ENCODE measurements at places on chromosomes 4 and X.

- DNase-seq: no peak
These were observed 114.0 kb upstream of the LNX1 start for GRCh38 chr4:53705151-53705764.

DNA sequence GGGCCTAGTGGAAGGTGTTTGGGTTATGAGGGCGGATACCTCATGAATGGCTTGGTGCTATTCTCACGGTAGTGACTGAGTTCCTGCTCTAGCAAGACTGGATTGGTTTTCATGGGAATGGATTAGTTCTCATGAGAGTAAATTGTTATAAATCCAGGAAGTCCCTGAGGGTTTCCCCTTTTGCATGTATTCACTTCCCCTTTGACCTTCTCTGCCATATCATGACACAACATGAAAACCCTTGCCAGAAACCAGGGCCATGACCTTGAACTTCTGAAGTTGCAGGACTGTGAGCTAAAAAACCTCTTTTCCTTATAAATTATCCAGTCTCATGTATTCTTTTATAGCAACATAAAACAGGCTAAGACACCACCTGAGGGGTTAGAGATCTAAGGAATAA lies 529.7 kb upstream of the RPS6KA3 start:
- no peak for DNase-seq

GRCh38 chr4:8524595-8525382 lies 55.4 kb upstream of the GPR78 start:
- DNase-seq: no peak

DNA sequence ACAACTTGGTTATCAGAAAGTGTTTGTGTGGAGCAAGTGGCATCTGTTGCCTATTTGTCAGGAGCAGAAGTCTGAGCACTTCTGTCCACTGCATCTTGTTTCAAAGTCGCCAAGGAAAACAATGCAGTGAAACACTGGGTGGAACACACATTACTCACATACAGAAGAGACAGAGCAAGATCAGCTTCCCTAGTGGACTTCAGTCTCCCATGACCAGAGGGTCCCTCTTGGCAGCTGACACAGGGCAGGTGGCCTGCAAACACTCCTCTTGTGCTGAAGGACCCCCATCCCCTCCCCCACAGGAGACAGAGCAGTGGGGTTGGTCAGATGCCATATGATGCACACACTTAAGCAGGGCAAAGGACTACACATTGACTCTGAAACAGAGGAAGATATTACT lies 3.6 kb upstream of the BBS12 start:
- no peak for DNase-seq

DNA sequence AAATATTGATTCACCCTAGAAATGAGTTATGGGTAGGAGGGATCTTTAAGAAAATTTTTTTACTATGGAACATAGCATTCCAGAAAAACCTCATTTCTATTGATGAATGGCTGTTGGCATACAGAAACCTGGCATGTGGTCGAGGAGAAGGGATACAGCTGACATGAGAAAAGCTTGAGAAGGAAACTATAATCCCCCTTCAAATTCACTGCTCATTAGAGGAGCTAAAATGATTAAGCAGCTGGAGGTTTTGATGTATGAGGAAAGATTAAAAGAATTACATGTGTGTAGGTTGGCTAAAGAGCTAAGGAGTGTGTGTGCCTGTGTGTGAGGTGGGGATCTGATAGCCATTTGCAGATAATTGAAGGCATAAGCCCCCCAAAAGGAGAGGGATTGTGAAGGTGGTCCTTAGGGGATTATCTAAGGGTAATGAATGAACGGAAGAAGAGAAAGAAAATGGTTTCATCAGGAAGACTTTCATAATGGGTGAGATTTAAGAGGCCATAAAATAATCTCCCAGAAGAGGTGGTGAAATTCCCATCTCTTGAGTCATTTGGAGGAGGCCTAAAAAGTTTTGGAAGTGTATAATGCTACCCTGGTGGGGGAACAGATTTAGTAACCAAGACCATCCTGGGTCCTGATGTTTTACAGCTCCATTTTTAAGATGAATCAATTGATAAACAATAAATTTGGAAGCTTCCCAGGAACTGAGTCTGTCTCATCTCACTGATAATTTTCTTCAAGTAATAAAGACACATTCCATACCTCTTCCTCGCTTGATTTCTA lies 272.0 kb upstream of the HAND2 start:
- no peak for DNase-seq

GRCh38 chr4:100651499-100652175 lies 133.8 kb upstream of the EMCN start:
- no peak for DNase-seq
